Stimulated activated CD8-positive, alpha-beta memory T cell treated with anti-CD3 and anti-CD28 coated beads, Interleukin-4, amount 100 ng/mL, for 24 hours (primary cell): ENCODE measurements at places on chromosomes 4 and X.

GRCh38 chr4:39285853-39286252, 80.3 kb downstream of the RFC1 start:
- no peak for DNase-seq

- DNase-seq = no peak
Observed at GRCh38 chr4:122663814-122664610, 43.1 kb upstream of the IL21 start.

- DNase-seq = no peak
Observed at GRCh38 chr4:184476695-184477094, 2.3 kb upstream of the IRF2 start.

GRCh38 chrX:128287693-128288092, 235.5 kb upstream of the ACTRT1 start:
- no peak for DNase-seq

DNA sequence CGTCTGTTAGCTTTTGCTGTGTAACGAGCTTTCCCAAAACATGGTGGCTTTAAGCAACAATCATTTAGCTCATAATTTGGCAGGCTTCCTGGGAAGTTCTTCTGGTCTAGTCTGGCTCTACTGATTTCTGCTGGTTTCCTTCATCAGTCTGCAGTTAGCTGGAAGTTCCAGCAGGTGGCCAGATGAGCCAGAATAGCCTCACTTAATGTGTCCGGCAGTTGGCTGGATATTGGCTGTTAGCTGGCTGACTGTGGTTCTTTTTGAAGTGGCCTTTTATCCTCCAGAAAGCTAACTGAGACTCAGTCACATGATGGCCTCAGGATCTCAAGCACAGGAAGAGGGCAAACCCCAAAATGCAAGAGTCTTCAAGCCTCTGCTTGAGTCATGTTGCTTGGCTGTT, 34.9 kb downstream of the FTHL17 start:
- DNase-seq = no peak

DNA sequence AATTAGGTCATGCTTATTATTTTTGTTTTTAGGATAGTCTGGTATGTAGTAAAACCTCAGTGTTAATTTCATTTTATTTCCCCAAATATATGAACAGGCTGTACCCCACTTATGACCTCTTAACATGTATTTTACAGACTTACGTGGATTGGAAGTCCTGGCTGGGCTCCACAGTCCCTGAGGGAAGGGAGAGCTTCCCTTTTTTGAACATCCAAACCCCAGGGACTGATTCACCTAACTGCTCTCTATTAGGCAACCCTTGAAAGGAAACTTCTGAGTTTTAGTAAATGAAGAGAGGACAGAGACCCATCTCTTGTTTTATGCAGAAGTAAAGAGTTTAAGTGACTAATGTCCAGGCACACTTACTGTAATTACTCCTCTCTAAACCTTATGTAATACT, 233.1 kb upstream of the SPRY1 start:
- no peak for DNase-seq

DNA sequence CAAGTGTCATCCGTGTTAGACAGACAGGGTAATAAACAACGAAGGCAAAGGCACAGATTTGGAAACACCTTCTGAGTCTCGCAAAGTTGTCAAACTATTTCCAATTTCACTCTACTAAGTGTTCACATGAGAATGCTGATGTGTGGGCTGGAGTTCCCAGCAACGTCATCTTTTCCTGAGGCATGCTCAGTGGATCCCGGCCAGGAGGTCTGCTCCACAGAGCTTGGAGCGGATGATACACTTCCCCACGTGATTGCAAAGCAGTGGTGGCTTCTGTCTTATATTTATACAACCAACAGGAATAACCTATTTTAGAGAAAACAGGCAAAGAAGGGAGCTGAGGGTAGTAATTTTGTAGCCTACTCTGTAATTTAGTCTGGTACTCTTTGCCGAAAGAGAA, 40.1 kb upstream of the PDK3 start:
- no peak for DNase-seq

DNA sequence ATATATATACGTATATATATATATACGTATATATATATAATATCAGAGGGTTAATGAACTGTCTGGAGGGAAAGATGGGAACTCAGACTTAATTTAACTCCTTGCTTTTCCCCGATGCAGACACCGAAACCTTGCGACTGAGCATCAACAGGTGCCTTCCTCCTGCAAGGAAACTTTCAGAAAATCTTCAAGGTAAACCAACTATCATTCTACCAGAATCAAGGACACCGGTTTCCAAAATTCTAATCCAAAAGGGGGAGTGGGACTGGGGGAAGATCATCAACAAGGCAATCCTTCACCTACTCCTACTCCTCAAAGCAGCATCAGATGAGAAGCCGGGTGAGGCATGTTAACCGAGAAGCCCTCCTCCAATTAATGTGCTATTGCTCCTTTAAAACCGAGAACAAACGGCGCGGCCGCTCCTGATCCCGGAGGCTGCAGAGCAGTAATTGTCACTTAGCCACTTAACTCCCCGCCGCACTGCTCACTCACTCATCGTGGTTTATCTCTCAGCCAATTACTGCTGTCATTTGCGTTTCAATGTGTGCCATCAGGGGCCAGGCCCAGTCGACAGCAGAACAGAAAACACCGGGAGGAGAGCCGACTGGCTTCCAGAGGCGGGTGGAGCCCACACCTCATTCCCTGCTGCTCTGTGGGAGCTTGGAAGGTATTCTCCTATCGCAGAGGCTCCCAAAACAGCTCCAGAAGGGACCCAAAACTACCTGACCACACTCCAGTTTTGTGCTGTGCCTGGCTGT, 61.7 kb downstream of the MAML3 start:
- DNase-seq = no peak

- no peak for DNase-seq
Observed at GRCh38 chrX:68647156-68647957, at the start of gene STARD8. STARD8 (plus strand) TSS chrX:68647666; CDS start chrX:68647883, 217 bp downstream.

- DNase-seq = no peak
Observed at GRCh38 chr4:46386570-46386969, 3.4 kb downstream of the GABRA2 start.

- no peak for DNase-seq
Observed at GRCh38 chr4:153933915-153934687, 145.2 kb upstream of the SFRP2 start.

- no peak for DNase-seq
Observed at GRCh38 chr4:155749041-155749440, 9.8 kb upstream of the GUCY1B1 start.

DNA sequence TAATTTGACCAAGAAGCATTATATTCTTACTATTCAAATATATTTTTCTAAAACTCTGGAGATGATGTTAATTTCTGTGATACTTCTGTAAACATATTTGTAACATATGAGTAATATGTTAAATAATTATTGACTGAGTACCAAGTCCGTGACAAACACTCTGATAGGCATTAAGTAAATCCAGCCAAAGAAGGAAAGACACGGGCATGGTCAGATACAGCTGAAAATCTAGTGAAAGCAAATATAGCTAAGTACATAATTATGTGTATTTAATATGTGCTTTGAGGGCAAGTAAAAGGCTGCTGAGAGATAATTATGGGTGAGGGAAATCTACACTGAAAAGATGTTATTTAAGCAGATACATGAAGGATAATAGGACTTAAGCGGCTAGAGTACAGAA, 1263.6 kb upstream of the ADGRL3 start:
- DNase-seq = no peak

- DNase-seq = no peak
Observed at GRCh38 chr4:188414441-188414840, 275.2 kb downstream of the TRIML1 start.

DNA sequence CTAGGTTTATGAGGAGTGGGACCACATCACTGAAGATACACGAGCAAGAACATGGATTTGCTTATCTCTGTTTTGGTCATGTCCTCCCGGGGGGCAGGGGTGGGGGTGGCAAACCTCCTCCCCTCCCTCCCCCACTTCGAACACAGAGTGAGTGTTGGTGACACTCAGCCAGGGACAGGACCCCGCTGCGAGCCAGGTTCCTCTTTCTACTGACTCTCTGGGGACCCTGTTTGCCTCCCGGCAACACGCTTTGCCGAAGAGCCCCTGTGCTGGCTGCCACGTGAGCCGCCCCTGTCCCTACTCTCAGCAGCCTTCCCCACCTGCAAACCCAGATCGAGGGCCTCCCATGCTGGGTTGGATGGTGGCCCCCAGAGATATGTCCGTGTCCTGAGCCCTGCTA, 34.7 kb downstream of the P2RY8 start:
- no peak for DNase-seq

GRCh38 chr4:58205446-58206235, 1095.5 kb upstream of the IGFBP7 start:
- no peak for DNase-seq

DNA sequence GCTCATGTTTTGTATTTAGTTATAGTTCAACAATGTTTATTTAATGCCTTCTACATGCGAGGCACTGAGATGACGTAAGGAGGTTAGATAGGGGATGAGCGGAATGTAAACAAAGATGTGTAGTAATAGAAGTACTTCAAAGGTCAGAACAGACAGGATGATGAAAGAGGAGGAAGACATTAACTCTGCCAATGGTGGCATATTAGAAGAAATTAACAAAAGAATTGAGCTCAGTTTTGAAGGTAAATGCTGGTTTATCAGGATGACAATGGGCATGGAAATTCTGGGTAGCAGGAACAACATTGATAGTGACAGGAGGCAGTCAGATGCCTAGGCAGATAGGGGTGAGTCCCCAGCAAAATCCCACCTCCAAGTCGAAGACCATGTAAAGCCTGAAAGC, 62.3 kb upstream of the PGRMC2 start:
- no peak for DNase-seq

- no peak for DNase-seq
Observed at GRCh38 chr4:72418458-72418857, 150.6 kb downstream of the ADAMTS3 start.

DNA sequence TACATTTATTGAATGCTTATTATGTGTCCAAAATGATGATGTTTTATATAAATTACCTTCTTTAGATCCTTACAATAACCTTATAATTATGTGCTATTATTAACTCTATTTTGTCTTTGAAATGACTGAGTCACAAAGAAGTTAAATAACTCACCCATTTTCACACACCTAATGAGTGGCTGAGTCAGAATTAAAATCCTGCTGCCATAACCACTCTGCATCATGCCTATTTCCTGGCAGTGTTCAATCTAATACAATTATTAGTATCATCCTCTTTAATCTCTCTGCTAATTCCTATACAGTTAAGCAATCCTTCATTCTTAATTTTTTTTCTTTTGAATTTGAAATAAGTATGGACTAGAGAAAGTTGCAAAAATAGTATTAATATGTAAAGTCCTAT, 342.9 kb downstream of the CFAP299 start:
- no peak for DNase-seq

DNA sequence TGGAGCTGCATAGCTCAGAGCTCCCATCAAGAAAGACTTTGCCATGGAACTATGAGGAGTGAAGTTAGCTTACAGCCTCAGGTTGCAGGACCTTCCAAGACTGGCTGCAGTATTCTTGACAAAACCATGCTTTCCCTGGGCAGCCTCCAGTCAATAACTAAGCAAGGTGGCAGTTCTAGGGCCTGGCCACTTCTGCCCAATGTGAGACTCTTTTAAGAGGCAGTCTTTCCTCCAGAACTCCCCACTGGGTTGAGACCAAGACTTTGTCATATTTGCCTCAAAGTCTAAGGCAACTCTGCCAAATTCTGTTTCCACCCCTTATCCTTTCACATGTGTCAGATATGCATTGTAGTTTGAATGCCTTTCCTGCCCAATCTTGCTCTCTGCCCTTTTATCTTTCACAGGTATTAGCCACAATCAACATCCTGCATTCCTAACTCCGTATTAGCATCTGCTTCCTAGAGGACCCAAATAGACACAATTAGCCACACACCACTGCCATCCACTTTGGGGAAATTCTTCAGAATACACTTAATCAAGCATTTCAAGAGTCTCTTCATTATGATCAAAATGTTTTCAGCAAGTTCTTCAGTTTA, 17.7 kb upstream of the SLC25A43 start:
- no peak for DNase-seq
